Suprapubic skin (tissue), 4 donors: ENCODE measurements at places on chromosomes 16 and 17. TPM values are rescaled to one million over a fixed set of nuclear protein-coding genes. Genes with fewer than 3 reads are reported as not detected.

- DNase-seq: no peak
These were observed 40.5 kb downstream of the OTOA start for GRCh38 chr16:21704266-21704665.

GRCh38 chr17:8103549-8103948 lies 14.8 kb downstream of the ALOXE3 start:
- DNase-seq: no peak

The REXO5 gene
- total RNA-seq: 9.1 TPM

The CD7 gene
- 1.6 TPM for total RNA-seq

The DYNLRB2 gene
- total RNA-seq: 2.6 TPM

The EPOP gene
- total RNA-seq: 0.80 TPM

- DNase-seq: no peak
These were observed 124.3 kb upstream of the IRX5 start for GRCh38 chr16:54806378-54806777.

DNA sequence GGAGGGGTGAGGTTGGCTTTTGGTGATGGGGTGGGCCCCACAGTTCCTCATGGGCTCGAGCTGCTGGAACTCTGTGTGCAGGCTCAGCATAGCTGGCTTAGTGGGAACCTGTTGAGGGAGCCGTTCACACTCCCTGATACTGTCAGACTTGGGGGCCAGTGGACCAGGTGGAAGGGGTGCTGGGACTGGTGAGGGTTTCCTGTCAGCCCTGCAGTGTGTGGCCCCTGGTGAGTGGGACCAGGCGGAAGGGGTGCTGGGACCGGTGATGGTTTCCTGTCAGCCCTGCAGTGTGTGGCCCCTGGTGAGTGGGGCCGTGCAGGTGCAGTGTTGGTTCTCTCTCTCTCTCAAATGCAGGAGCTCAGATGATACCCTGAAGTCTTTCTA lies 45.1 kb upstream of the ZNF750 start:
- DNase-seq: no peak

GRCh38 chr17:45170280-45170930 lies 8.7 kb downstream of the HEXIM2 start:
- DNase-seq: no peak

DNA sequence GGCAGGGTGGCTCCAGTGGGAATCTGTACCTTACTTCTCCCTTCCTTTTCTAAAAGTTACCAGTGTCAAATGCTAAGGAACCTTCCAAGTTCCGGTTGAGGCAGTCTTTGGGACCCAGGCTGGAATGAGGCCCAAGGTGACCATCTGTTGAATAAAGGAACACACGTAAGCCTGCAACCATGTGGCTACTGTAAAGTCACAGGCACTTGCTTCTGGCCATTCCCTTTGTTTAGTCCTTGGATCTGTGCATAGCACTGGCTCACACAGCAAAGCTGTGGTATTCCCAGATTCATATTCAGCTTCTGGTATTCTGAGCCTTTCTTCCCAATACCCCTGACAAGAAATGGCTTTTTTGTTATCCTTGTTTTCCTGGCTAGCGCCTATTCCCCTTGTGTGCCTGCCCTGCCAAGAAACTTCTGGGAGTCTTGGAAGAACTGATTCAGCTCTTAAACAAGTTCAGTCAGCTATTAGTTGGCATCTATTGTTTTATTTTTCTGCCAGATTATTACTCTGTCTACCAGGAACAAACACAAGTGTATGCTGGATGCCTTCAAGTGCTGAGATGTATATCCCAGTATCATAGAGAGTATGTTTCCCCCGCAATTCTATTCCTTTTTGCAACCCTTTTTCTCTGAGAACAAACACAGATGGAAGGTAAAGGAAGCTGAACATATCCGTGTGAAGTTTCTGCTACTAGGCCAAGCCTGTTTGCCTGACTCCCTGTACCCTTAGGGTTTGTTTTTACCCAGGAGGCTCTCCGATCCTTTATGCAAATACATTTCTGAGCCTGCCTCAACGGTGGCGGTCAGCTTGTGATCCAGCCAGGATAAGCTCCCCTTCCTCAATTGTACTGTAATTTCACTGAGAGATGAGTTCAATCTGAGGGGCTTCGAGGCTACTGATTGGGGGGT lies 13.2 kb downstream of the TMEM238L start:
- DNase-seq: peak; percentile 61

DNA sequence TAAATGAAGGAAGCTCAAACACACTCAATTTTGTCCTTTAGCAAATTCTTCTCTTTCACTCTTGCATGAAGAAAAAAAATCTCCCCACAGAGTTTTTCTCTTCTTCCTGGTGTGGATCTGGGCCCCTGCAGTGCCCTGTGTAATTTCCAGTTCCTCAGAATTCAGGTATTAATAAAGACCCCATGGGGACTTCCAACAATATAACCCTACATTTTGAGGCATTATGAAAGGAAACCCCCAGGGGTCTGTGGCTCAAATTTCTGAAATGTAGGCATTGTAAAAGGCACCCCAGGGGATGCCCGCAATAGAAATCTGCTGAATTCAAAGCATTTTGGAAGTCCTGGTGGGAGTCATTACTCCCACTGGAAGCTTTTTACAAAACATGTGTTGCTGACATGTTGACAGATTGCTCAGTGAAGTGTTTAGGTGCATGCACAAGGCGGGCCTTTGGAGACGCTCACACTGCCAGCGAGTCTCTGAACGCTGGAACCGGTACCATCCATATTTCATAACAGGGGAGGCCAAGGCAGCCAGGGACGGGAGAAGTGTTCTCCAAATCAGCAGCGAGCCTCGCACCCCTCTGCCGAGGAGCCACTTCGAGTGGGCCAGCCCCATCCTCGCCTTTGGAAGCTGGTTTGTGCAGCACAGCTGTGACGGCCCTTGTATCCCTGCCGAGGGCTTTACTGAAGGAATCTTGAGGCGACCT lies 154.0 kb downstream of the ZNF423 start:
- peak; percentile 87 for DNase-seq

- DNase-seq: no peak
These were observed 5.0 kb upstream of the SERPINF2 start for GRCh38 chr17:1737531-1738291.
